GOT3 (cell line): ENCODE measurements at places on chromosomes 5 and 9.
A peak's percentile ranks its signal among the peaks of the same experiment; 100 is the strongest.

DNA sequence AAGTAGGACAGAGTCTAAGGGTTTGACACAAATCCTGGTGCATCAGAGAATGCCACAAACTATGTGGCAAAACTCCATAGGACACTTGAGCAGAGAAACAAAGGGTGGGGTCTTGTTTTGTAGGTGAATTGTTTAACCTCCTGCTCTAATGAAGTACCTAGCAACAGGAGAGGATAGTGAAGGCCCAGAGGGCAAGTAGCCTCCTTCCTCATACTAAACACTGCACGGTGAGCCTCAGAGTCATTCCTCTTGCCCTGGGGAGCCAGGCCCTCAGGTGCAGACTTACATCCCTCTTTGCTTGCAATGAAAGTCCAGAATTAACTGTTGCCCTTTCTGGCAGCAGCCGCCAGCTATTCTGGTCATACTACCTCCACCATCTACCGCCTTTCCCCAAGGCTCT, 166.1 kb downstream of the DROSHA start:
- no peak for DNase-seq

- DNase-seq, result no peak
These were observed 275.6 kb upstream of the SLC30A5 start for GRCh38 chr5:68818057-68818695.

DNA sequence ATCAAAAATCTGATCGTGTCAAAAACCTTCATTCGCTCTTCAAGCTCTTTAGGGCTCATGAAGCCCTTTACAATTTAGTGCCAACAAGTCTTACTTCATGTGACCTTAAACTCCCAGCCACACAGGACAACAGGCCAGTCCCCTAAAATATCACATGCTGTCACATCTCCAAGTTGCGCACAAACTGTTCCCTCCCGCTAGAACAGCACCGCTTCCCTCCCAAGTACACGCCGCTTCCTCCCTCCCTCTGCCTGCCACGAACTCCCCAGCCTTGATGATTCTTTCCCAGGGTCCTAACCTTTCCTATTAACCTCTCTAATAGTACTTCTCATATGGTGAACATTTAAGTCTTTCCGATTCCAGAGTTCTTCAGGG, 91.2 kb downstream of the TLE1 start:
- DNase-seq, result no peak

DNA sequence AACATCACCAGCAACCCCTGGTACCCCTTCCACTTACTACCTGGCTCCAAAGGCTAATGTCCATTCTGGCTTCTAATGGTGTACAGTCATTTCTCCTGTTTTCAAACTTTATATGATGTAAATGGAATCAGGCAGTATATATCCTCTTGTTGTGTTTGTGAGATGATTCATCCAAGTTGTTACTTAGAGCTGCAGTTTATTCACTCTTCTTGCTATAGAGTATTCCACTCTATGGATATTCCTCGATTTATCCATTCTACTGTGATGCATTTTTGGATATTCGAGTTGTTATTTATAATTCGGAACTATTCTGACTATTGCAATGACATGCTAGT, 32.4 kb downstream of the IRF1 start:
- no peak for DNase-seq

DNA sequence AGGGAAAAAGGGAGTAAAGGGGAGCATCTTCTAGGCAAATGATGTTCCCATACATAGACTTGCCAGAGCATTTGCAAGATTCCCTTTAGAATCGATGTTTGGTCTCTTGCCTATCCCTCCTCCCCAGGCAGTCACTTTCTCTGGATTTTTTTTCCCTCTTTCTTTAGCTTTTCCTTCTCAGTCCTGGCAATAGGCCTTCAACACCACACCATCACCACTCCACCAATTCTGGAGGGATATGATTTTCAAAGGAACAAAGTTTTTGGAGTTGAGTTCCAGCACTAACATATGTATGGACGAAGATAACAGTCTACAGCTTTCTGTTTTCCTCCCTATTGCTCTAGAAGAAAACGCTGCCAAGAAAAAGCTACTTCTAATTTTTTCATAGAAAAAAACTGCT, 377.4 kb downstream of the PDE4D start:
- no peak for DNase-seq

- peak; percentile 71 for DNase-seq
These were observed 60.9 kb downstream of the CXXC5 start for GRCh38 chr5:139708877-139709581.

- no peak for DNase-seq
These were observed 9.7 kb upstream of the SMIM32 start for GRCh38 chr5:136202469-136203205.

- DNase-seq, result no peak
These were observed 209.5 kb downstream of the MEF2C start for GRCh38 chr5:88673253-88674105.

- no peak for DNase-seq
These were observed 1350.1 kb upstream of the ACO1 start for GRCh38 chr9:31034311-31034710.

DNA sequence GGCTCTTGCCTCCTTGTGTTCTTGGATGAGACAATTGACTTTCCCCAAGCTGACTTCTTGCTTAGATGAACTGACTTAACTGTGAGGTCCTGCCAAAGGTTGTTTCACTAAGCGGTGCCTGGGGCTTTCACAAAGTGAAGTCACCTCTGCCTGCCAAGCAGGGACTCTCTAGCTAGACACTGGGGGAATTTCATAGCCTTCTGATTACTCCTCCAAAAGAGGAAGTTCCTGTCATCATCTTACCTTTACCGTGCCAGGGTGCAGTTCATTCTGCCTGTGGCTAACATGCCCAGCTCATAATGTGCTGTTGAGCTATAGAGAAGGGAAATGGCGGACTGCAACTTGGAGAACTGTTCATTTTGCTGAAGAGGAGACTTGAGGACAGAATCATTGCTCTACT, 472.0 kb upstream of the WWC1 start:
- DNase-seq, result no peak

- no peak for DNase-seq
These were observed 118.2 kb upstream of the RPS23 start for GRCh38 chr5:82396396-82396795.

DNA sequence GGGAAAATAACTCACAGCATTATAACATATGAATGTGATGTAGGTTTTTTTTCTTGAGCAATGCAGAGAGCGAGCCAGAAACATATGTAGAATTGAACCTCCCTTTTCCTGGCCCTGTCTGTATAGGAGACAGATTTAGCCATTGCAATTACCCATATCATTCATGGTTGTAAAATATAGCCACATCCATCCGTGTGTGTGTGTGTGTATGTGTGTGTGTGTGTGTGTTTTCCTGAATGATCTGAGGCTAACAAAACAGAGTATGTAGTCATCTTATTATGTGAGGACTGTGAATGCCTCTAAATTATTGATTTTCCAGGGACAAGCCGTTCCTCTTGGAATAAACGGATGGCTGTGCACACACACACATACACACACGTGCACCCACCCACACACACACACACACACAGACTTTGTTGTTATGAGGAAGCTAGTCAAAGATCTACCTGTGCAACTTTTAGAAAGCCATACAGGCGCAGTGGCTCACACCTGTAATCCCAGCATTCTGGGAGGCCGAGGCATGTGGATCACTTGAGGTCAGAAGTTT, 11.7 kb upstream of the DENND1A start:
- DNase-seq, result no peak

DNA sequence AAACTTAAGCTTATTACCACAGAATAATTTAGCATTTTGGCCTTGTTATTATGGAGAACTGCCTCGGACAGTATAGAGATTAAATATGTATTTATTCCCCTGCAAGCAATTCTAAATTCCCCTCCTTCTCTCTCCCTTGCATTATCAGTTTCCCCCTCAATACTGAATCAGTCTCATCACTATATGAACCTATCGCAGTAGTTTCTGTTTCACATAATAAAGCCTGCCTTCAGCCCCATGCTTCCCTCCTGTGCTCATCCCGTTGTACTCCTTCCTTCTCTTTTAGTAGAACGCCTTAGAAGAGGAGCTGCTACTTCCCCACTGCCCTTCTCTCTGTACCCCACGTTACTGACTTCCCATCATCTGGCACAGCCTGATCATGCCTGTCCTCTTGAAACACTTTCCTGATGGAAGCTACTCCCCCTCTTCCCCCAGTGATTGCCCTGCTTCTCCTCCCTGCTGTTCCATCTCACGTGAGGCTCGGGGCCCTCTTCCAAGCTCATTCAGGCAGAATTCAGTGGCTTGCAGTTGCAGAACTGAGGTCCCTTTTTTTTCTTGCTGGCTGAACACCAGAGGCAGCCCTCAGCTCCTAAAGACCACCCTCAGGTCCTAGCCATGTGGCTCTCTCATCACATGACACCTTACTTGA, 93.4 kb downstream of the PPIC start:
- no peak for DNase-seq

DNA sequence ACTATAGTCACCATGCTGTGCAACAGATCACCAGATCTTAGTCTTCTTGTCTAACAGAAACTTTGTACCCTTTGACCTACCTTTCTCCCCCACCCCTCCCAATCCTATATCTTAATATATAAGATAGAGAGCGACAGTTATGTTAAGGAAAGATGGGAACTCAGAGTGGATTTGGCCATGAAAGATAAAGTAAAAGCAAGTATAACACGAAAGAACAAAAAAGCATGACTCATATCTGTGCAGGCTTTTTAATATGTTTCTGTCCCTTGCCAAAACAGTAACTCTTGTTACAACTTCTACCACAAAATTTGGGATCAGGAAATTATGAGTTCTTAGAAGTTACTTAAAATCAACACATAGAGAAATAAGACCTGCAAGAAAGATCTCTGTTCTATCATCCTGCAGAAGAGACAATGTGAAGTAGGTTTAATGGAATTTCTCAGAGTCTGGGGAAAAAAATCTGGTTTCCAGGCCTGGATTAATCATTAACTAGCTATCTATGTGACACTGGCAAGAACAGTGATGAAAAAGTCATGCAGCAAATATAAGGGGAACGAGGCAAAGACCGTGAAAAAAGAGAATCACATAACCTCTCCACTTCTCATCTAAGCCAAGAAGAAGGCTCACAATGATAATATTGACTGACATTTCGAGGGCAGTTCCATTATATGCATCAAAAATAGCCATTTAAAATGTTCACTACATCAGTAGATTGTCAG, 18.6 kb downstream of the BAAT start:
- no peak for DNase-seq

DNA sequence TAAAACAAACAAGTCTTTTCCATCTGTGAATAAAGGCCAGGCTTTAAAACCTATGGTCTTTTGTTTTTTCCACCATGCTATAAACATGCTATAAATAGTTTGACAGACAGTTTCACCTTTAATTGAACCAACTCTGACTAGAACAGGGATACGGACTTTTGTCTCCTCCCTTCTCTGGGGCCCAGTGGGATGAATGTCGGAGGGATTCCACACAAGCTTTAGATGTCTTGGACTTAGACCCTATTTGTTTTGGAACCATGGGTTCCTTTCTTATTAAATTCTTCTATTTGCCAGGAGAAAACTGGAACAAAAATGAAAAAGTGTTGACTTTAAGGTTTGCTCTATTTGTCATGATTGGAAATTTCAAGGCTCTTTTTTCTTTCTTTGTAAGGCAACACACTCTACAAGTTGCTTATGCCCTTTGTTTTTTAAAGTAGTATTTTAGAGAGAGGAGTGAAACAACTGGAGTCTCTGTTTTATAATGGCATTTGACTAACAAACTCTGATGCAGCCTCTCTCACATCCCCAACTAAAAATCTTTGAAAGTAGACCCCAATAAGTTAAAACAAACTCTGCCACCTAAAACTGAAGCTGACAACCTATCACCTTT, 145.3 kb downstream of the MLLT3 start:
- no peak for DNase-seq

DNA sequence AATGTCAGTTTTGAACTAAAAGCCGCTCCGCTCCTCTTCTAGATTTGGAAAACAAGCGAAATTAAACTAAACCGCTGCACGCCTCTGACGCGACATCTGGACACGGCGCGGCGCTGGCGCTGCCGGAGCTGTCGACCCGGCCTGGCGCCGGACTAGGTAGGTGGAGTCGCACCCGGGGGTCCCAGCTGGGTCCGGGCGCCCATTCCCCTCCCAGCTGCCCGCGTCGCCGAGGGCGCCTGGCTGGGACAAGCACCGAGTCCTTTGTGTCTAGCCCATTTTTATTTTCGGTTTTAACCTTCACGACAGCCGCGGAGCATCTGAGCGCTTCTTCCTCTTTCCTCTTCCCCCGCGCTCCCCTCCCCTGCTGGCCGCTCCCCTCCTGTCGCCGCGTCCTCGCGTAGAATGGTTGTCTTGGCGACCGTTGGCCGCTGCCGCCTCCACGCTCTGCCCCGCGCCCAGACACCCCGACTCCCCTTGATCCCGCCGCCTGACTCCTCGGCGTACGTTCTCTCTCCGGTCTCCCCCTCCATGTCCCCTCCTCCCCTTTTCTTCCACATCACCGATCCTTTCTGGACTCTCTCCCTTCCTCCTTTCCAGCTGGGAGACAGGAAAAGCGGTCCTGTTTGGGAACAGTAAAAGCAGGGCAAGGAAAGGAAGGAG, 545 bp downstream of the CDKN2B-AS1 start:
- DNase-seq, result peak; percentile 11

DNA sequence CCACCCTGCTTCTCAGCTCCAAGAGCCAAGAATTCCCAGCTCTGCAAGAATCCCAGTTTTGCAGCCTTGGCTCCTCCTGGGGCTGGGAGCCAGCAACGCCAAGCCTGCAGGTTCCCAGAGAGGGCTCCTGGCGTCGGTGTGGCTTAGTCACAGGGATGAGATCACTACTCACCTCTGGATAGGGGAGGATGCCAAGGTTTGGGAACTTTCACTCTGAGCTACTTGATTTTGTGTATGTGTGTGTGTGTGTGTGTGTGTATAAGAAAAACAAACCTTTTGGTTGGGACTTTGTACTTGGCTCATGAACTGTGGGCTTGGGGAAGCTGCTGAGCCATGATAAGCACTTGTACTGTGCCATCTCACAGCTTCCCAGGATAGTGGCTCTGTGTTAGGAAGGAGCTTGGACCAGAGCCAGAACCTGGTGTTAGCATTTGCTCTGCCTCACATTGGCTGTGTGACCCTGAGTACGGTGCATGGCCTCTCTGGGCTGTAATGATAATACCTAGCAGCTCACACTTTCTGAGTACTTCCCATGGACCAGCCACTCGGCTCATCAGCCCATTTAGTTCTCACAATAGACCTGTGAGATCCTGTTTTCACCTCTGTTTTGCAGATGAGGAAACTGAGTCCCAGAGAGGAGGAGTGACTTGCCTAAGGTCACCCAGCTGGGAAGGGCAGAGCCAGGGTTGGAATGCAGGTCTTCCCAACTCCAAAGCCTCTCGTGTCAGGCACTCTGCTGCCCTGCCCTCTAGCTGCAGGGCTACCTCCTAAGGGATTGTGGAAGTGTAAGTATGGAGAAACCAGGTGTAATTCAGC, 41.4 kb upstream of the DAB2IP start:
- DNase-seq, result no peak

- DNase-seq, result no peak
These were observed 389.0 kb upstream of the BRINP1 start for GRCh38 chr9:119758241-119758640.

- DNase-seq, result no peak
These were observed 172.9 kb downstream of the ZDHHC21 start for GRCh38 chr9:14520341-14520740.

- DNase-seq, result no peak
These were observed 110.3 kb downstream of the ARRDC3 start for GRCh38 chr5:91272858-91273257.

- DNase-seq, result no peak
These were observed 273 bp upstream of the SUB1 start for GRCh38 chr5:32585122-32585445.
